ENCODE measurements at places on chromosomes 3 and 15. TPM values are rescaled to one million over a fixed set of nuclear protein-coding genes. Genes with fewer than 3 reads are reported as not detected.

Gene KLHL18
- 47.2 TPM for total RNA-seq

Gene GOLGA8S
- total RNA-seq: 0.55 TPM

Gene ACKR4
- total RNA-seq: 1.4 TPM

Gene CSPG5
- total RNA-seq: 0.65 TPM

Gene SEMA3F
- 143 TPM for total RNA-seq

Gene ZDHHC19
- not detected for total RNA-seq
